Activated naive CD4-positive, alpha-beta T cell (primary cell): ENCODE measurements at places on chromosomes 2 and 18.

GRCh38 chr2:240643093-240643810 is 18.0 kb downstream of the GPR35 start:
- DNase-seq = no peak

GRCh38 chr18:22172120-22172582 is 2.8 kb downstream of the GATA6 start:
- DNase-seq = no peak

DNA sequence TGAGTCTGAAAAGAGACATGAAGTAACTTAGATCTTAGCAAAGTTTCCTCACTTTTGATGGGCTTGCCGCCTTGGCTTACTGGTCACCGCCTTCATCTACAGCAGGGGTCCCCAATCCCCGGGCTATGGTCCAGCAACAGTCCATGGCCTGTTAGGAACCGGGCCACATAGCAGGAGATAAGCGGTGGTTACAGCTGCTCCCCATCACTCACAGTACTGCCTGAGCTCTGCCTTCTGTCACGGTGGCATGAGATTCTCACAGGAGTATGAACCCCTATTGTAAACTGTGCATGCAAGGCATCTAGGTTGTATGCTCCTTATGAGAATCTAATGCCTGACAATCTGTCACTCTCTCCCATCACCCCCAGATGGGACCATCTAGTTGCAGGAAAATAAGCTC is 72.9 kb downstream of the BIN1 start:
- DNase-seq = no peak

- no peak for DNase-seq
These were observed 8.5 kb downstream of the SEC11C start for GRCh38 chr18:59148192-59148591.

DNA sequence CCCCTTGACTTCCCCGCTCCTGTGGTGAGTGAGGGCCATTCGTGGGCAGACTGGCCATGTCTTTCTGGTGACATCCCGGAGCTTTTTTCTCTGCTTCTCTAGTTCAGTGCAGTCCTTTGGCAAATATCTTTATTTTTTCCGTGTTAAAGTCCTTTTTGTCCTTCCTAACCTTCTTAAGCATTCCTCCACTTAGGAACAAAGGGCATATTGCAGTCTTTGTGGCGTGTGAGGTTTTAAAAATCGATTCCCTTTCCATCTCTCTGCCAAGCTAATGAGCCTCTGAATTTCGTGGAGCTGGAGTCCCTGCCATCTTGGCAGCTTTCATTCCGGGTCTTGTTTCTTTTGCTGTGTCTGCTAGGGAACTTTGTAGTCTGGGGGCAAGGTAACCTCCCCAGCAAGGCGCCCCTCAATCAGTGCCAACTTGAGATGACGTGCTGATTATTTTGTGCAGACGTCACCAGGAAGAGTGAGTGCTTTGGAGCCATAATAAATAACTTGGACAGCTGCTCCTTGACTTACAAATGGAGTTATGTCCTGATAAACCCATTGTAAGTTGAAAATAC is 5.1 kb downstream of the CNNM3 start:
- no peak for DNase-seq

DNA sequence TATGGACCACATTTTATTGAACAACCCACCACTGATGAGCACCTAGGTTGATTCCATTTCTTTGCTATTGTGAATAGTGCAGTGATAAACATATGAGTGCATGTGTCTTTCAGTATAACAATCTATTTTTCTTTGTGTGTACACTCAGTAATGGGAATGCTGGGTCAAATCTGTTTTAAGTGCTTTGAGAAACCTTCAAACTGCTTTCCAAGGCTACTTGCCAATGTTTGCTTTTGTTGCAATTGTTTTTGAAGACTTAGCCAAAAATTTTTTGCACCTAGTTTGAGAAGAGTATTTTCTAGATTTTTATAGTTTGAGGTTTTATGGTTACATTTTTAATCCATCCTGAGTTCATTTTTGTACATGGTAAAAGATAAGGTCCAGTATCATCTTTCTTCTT is 587.4 kb upstream of the SETBP1 start:
- DNase-seq = no peak

DNA sequence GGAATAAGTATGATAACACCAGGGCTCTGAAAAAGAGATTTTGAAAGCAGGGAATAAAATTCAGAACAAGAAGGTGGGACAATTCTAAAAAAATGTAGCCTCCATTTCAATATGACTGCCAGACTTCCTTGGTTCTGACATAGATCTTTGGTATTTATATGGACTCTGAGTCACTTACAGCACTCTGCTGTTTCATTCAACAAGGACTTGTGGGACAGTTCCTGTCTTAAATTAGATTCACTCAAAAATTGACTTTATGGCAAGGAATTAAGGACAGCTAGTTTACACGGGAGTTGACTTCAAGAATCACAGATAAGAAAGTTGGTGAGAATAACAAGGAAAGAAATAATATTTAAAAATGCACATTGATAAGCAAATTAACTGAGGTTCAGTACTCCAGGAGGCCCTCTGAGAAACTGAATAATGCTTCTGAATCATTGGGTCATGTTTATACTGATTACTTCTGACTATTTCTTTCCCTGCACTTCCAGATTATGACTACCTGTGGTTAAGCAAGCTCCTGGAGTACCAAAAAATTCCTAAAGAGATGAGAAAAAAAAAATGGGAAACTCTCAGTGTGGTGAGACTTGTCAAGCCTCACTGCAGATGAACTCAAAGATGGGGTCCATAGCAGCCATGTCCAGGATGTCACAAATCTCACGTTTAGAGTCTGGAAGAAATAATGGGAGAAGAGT is 828.3 kb upstream of the PIK3C3 start:
- no peak for DNase-seq

- no peak for DNase-seq
These were observed 850.4 kb downstream of the GALR1 start for GRCh38 chr18:78099979-78100588.

DNA sequence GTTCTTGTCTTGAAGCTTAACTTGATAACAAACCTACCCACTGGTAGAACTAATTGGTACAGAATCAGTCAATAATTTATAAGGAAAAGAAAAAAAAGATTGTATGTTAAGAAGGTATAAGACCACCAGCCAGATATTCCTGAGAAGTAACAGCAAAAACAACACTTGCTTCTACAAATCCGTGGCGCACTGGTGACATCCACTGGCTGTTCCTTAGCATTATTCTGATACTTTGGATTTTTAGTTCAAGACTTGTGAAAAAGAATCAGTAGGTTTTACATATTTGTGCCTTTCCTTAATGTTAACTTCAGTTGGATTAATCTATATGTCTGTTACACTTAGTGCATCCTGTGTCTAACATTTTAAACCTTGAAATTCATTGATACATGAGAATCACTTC is 141.8 kb downstream of the GRB14 start:
- DNase-seq = no peak

DNA sequence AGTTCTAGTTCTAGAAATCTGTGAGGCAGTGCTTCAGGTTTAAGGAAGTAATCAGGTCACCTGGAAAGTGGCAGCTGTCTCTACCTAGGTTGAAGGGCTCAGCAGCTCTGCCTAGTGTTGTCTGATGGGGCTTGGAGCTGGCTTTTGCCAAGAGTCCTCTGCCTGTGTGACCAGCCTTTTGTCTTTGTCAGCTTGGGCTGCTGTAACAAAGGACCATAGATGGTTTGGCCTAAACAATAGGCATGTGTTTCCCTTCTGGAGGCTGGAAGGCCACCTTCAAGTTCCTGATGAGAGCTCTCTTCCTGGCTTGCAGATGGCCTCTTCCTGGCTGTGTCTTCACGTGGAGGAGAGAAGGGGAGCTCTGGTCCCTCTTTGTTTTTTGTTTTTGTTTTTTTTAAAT is 13.3 kb downstream of the UBE2F start:
- no peak for DNase-seq

GRCh38 chr2:153519257-153519875 is 40.8 kb upstream of the RPRM start:
- DNase-seq = peak; percentile 9

GRCh38 chr2:65142515-65142914 is 12.6 kb upstream of the RAB1A start:
- no peak for DNase-seq

DNA sequence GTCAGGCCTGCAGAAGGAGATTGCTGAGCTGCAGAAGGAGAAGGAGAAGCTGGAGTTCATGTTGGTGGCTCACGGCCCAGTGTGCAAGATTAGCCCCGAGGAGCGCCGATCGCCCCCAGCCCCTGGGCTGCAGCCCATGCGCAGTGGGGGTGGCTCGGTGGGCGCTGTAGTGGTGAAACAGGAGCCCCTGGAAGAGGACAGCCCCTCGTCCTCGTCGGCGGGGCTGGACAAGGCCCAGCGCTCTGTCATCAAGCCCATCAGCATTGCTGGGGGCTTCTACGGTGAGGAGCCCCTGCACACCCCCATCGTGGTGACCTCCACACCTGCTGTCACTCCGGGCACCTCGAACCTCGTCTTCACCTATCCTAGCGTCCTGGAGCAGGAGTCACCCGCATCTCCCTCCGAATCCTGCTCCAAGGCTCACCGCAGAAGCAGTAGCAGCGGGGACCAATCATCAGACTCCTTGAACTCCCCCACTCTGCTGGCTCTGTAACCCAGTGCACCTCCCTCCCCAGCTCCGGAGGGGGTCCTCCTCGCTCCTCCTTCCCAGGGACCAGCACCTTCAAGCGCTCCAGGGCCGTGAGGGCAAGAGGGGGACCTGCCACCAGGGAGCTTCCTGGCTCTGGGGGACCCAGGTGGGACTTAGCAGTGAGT is 19.4 kb downstream of the FOSL2 start:
- DNase-seq = no peak

DNA sequence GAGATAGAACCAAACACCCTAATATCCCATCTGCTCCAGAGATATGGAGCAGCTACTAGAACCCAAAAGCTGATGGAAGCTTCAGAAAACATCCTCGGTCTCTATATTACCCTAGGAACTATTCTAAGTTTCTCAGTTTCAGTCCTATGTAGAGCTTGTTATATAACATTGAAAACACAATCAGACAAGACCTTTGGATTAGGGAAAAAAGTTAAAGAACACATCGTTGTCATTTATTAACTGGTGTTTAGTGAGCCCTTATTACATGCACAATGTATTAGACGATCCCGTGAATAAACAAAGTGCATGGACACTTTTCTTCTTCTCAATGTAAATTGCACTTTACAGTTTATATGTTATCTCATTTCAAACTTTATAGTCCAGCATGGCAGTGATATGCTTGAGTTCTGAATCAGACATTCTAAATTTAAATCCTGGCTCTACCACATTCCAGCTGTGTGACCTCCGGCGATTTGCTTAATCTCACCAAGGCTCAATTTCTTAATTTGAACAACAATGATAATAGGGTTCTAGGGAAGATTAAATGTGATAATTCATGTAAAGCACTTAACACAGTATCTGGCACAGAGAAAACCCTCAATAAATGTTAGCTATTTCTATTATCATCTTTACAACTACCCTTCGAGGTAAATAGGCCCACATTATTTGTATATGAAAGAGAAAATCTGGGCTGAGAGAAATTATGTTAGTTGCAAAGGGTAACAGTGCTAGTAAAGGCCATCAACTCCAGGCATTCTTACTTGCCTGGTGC is 83.6 kb upstream of the PIK3C3 start:
- no peak for DNase-seq

DNA sequence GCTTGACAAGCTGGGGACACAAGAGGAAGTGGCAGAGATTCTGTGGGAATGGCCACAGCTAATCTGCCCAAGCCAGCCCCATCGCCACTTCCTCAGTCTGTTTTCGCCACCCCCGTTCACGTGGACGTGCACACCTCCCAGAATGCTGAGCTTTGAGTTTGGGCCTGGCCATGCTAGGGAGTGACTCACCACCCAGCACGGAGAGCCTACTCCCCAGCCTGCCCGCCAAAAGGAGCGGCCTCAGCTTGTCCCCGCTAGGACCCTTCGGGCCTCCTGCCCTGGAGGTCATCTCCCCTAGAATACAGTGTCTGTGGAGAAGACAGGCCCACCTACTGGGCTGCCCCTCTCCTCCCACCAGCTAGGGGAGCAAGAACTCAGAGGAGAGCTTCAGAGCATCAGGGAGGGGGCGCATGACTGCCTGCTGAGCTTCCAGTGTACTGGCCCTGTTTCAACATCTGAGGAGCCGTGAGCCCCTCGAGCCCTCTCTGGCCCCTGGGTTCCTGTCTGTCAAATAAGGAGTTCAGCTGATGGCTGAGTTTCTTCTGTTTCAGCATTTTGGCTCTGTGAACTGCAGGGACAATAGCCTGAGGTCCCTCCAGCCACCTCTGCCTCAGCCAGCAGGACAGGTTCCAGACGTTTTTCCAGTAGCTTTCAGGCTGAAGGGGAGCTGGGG is 5.1 kb downstream of the SLC35F6 start:
- no peak for DNase-seq

GRCh38 chr2:180655842-180656454 is 324.5 kb upstream of the UBE2E3 start:
- no peak for DNase-seq

GRCh38 chr2:149645391-149645790 is 57.8 kb upstream of the MMADHC start:
- DNase-seq = no peak

DNA sequence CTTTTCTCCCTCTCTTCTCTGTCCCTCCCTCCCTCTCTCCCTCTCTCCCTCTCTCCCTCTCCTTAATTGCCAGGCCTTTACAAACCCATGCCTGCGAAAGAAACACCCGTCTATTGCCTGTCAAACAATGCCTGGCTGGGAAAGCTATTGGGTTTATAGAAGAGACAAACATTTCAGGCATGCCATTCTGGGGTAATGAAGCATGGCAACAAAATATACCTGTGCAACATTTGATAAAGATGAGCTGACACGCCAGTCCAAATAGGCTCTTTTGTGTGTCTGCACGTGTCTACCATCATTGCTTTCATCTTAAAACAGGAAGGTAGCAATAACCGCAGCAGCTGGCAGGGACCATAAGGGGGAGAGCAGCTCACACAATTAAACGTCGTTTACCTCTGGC is 282.1 kb downstream of the ZNF516 start:
- DNase-seq = no peak

DNA sequence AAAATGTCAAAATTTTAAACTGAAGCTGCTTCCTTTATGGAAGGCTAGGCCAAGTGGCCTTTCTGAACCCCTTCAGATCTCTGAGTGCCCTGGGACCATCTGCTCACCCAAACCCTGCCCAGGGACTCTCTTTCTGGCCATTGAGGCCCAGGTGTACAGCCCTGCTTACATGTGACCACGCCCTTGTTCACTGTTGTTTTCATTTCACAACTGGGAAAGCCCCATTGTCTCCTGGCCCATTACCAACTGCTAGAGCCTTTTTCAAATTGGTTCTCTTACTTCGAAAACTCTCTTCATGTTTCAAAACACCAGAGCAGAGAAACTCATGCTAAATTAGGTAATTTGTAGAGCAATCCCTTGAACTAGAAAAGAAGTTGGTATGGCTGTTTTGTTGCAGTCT is 219.5 kb upstream of the TANK start:
- DNase-seq = no peak
